ENCODE measurements at places on chromosomes 7 and 10.

- DNase-seq, result no peak
These were observed 262.7 kb downstream of the CELF2 start for GRCh38 chr10:11280187-11280932.

- DNase-seq, result no peak
These were observed 156.9 kb upstream of the ADCY1 start for GRCh38 chr7:45417268-45417667.

- no peak for DNase-seq
These were observed 232.2 kb downstream of the CRPPA start for GRCh38 chr7:16189026-16189715.

- DNase-seq, result no peak
These were observed 65.0 kb downstream of the POU6F2 start for GRCh38 chr7:39042670-39043069.

DNA sequence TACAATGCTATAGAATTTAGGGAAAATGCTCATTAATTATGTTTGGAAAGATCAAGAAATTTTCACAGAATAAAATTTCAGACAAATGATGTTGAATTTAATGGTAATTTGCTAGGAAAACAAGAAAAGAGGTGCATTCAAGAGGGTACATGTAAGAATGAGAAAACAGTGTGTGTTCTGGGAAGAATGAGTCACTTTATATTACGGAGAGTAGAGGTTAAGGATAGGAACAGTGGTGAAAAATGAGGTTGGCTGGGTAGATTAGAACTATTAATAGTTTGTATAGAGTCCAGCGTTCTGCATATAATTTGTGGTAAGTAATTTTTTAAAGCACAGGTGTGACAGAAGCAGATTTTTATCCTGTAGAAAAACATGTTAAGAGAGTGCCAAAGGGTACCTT is 336.7 kb upstream of the MBL2 start:
- no peak for DNase-seq

DNA sequence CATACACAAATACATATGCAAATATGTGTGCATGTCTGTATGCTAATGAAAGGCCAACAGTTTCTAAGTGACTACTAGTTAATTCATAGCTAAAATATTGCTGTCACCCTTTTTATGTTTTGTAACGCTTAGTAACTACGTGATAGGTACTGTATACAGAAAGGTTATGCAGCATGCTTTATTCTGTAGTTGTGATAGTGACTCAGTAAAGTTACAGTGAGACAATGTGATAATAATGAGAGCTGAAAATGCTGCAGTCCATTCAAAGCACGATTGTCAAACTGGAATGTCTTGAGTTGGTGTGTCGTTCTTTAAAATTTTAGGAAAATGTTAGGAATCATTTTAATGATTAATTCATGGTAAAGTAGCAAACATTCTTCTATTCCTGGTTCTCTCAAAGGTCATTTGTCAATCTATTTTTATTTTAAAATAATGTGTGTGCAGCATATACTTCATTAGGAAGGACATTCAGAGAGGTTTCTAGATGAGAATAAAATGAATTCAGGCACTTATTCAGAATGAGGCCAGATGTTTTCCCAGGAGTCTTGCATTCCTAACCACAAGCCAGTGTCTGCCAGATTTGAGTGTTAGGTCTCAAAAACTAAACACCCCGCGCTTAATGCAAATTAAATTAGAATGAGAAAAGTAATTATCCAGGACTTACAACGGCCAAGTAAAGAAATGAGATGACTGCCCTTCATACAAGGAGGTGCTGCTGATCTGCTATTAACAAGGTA is 408.8 kb upstream of the FZD8 start:
- no peak for DNase-seq

GRCh38 chr7:130071701-130072622 is 1.6 kb downstream of the KLHDC10 start:
- DNase-seq, result peak; percentile 48

DNA sequence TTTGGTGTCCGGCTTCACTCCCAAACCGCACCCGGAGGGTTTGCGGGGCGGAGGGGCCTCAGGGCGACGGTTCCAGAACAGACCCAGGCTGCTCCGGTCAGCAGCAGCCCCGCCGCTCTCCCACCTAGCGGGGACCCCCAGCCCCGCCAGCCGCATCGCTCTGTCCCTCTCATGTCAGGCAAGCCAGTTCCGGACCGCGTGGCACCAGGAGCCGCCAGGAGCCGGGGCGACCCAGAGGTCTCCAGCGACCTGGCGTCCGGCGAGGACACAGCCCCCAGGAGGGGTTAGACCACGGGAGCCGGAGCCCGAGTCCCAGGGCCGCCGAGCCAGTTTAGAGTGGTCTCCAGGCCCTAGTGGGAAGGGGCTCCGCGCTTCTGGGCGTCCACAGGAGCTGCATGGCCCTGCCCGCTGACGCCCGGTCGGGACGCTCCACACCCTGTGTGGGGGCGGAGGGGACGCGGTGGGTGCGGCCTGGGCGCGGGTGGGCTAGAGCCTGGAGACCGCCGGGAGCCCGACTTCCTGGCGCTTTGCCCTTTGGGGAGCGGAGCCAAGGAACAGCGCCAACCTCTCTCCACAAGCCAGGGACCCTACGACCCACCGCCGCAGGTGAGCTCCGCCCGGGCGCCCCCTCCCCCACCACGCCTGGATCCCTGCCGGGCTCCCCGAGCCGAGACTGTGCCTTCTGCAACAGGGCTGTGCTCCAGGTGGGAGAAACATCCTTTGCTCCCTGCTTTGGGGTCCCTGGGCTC is 43.4 kb downstream of the ZNF117 start:
- DNase-seq, result no peak

- no peak for DNase-seq
These were observed at the start of gene VSTM2A for GRCh38 chr7:54541669-54542625. VSTM2A (plus strand) TSS chr7:54542375; CDS start chr7:54542731, 356 bp downstream.

DNA sequence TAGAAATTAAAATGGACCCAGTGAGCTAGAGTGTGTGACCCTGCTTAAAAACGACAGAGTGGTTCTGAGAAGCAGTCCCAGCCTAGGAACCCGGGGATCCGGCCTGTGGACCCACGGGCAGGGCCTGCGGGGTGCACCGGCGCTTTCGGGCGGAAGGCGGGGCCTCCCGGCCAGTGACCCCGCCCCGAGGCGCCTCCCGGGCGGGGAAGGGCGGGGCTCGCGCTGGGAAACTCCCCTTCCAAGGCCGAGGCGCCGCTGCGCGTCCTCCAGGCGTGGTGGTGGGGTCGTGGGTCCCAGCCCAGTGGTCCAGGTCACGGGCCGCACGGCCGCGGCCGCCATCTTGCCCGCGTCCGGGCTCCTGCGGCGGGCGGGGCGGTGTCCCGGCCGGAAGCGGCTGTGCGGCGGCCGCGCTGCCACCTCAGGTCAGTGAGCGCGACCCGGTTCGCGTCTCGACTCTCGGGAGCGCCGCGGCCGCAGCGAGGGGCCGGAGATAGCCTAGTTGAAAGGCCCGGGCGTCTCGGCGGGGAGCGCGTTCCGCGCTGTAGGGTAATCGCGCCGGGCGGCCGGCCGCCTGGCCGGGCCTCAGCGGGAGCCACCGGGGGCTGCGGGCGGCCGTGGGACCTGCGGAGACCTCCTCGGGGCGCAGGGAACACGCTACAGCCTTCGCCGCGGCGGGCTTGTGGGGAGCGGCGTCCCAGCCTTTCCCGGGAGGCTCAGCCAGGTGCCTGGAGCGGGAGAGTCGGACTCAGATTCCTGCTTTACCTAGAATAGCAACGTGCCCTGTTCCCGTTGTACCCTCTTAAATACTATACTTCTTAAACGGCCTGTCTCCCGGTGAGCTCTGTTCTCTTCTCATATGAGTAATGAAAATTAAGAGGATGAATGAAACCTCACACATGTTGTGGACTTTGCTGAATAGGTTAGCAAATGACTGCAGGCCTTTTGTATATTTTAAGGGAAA is at the start of gene MIOS:
Gene MIOS (plus strand): TSS at position 234 of the 961 bp plus-strand sequence. CDS start 5,592 bp downstream, outside the sequence.
- peak; percentile 84 for DNase-seq

GRCh38 chr7:8109196-8110022 is 140.8 kb downstream of the GLCCI1 start:
- no peak for DNase-seq

- DNase-seq, result no peak
These were observed 5.9 kb upstream of the BHLHA15 start for GRCh38 chr7:98205162-98205845.

DNA sequence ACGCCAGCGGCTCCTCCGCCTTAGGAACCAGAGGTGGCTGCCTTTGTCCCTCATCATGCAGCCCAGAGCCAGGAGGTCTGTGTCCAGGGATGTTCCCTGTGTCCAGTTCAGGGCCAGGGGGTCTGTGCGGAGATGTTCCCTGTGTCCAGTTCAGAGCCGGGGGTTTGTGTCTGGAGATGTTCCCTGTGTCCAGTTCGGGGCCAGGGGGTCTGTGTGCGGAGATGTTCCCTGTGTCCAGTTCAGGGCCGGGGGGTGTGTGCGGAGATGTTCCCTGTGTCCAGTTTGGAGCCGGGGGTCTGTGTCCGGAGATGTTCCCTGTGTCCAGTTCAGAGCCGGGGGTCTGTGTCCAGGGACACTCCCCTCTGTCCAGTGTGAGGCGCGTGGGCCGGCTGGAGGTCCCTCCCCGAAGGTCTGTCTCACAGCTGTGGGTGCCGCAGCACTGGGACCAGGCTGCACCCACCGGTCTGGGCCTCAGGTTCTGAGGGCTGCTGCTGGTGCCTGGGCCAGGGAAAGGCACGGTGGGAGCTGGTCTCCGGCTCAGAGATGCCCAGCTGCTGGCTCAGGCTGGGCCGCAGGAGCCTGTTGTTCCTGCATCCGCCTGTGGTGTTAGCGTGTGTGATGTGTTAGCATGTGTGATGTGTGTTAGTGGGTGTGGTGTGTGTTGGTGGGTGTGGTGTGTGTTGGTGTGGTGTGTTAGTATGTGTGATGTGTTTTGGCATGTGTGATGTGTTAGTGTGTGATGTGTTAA is 67.9 kb upstream of the CFAP46 start:
- no peak for DNase-seq

- no peak for DNase-seq
These were observed 7.1 kb downstream of the ASAH2 start for GRCh38 chr10:50244201-50244600.

DNA sequence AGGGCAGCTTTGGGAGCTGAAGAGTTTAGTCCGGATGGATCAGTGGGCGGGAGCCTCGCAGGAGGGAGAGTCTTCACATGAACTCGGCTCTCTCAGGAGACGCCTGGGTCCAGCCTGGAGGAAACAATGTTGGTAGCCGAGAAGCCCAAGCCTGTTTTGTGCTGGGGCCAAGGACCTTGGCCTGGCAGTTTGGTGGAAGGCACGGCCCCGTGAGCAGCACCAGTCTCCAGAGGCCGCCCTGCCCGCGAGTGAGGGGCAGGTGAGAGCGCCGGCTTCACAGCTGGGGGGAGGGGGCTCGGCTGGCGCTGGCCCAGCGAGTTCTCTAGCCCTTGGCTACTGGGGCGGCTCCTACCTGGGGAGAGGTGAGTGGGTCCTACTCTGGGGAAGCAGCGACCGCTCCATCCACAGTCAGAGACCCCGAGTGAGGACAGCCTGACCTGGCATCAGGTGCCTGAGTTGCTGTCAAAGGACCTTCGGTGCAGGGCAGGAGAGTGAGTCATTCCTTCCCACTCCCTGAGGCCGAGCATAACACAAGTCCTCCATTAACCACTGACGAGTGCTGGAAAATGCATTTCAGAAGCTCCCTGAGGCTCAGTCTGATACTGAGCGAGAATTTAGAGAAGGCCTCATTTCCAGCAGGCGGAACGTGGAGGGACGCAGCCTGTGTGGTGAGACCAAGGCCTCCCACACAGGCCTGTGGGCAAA is 89.3 kb upstream of the DIP2C start:
- no peak for DNase-seq

DNA sequence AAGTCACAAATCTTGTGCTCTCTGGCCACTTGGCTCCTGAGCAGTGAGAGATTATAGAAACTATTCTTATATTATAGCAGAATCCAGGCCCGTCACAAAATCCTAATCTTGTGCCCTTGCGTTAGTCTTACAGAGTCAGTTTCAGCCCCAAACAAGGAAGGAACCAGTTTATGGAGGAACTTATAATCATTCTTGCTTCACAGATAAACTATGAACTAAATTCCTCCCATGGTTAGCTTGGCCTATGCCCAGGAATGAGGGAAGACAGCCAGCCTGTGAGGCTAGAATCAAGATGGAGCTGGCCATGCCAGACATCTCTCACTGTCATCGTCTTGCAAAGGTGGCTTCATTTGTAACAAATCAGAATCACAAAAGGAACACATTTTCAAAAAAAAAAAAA is 199.7 kb upstream of the PITRM1 start:
- DNase-seq, result no peak

GRCh38 chr7:23184709-23185359 is 3.0 kb downstream of the NUP42 start:
- no peak for DNase-seq
